ENCODE measurements at places on chromosomes 2 and 18.

- DNase-seq: peak; percentile 60
Measured at GRCh38 chr2:10331702-10332401, 29.1 kb downstream of the HPCAL1 start.

- DNase-seq: no peak
Measured at GRCh38 chr2:46917628-46918027, 2.0 kb upstream of the MCFD2 start.

DNA sequence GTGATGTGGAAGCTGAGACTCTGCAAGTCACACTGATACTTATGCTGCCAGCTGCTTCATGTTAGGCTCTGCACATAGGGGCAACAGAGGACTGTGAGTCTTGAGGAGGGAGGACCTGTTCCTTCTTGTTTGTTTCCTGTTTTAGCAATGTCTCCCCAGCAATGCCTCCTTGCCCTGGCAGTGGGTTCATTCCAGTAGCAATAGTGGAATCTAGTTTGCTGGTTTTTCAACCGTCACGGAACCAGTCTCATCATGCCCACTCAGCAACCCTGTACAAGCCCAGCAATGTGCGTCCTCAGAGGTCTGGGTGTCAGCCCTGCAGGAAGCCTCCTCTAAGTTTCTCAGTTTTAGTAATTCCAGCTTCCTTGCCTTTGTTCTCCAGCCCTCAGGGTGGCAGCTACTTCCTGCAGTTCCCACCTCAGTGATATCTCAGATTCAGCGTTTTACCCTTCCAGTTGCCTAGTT lies 20.5 kb upstream of the ITGB6 start:
- DNase-seq: peak; percentile 32

DNA sequence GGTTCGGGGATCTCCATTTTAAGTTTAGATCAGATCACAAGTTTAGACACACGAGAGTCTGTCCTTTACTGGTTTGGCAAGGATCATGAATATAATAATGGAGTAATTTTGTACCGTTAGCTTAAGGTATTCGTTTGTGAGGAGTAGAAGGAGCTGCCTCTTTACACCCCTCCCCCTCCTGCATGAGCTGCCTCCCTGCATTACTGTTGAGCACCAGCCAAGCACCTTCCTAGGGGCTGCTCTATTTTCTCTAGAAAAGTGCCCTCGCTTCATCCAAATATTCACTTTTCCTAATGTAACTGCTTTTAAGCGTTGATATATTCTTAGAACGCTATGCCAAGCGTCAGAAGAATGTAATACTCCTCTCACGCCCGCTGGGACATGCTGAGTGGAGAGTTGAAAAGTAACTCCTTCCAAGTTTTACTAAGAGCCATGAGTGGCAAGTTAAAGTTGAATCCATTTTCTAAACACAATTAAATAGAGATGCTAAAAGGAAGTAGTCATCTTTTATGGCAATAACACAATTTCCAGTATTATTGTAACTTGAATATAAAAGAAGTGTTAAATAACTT lies 25.4 kb upstream of the SCN7A start:
- no peak for DNase-seq

- DNase-seq: no peak
Measured at GRCh38 chr2:119771331-119771730, 11.6 kb downstream of the PTPN4 start.

DNA sequence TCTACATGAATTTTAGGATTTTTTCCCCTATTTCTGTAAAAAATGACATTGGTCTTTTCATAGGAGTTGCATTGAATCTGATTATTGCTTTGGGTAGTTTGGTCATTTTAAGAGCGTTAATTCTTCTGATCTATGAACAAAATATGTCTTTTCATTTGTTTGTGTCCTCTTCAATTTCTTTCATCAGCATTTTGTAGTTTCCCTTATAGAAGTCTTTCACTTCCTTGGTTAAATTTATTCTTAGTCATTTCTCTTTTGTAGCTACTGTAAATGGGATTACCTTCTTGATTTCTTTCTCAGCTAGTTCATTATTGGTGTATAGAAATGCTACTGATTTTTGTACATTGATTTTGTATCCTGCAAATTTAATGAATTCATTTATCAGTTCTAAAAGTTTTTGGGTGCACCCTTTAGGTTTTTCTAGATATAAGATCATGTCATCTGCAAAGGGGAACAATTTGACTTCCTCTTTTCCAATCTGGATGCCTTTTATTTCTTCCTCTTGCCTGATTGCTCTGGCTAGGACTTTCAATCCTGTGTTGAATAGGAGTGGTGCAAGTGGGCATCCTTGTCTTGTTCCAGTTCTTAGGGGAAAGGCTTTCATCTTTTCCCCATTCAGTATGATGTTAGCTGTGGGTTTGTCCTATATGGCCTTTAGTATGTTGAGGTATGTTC lies 36.6 kb upstream of the AAK1 start:
- no peak for DNase-seq

DNA sequence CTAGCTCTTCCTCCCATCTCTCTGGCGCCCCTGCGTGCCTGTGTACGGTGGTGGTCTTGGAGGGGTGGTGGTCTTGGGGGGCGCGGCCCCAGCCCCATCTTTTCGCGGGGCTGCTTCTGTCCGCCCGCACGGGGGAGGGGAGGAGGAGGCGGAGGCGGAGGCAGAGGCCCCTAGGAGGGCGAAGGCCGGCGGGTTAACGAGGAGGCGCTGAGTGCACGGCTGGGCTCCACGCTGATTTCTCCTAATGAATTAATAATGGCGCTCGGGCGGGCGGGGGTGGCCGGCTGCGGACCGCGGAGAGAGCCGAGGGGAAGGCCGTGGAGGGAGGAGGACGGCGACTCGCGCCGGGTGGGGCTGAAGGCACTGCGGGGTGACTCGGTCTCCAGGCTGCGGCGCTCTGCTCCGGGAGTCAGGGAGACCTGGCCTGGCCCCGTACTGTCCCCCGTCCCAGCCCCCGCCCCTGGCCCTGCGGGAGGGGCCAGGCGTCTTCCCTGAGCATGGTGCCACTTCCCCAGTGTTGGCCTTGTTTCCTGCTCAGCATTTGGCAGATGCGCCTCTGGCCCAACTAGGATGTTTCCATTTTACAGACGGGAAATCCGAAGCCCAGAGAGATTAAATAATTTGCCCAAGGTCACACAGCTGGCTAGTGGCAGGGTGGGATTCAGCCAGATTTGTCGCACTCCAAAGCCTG lies 6.0 kb downstream of the GAREM2 start:
- DNase-seq: no peak

DNA sequence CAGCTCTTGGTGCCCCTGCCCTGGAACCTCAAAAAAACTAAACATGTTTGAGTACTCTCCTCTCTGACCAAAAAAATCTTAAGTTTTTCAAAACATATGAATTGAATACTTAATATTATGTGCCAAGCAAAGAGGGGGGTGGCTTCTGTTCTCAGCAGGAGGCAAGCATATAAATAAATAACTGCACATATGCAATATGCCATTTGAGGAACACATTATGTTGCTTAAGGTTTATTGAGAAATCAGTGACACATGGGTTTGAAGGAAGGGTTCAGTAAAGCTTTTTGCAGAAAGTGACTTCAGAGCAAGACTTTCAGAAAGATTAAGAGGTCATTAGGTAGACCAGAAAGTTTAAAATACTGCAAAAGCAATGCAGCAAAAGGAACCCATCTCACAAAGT lies 429.2 kb downstream of the TDRD15 start:
- DNase-seq: no peak

DNA sequence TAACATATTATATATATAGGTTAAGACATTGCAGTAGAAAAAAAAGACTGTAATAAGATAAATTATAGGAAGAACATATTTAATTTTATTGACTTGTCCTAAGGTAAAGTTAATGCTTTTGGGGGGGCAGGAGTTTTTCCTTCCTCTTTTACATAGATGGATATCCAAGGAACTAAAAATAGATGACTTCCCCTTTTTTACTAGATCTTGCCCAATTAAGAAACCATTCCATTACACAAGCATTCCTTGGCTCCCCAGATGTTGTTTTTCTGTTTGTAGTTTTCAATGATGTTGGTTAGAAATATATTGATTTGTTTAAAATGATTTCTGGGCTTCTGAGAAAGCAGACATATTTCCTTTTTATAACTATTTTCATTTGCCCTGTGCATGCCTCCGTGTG lies 22.4 kb upstream of the PMAIP1 start:
- no peak for DNase-seq

GRCh38 chr2:202018950-202019349 lies 14.7 kb upstream of the FZD7 start:
- no peak for DNase-seq

DNA sequence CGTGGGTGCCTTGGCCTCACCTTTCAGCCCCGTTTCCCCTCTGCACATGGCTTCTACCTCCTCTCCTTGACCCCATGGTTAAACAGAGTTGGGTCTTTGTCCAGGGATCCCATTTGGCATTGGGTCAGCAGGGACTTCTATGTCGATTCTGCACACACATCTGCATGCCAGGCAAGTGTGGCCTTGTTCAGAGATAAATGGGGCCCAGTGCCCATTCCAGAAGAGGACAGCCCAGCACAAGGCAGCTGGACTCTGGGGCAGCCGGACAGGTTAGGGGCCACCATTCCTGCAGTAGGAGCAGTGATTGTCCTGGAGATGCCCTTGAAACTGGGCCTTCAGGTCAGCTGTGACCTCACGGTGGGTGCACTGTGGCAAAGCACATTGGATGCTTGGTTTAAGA lies 13.1 kb downstream of the CABLES1 start:
- DNase-seq: no peak

- no peak for DNase-seq
Measured at GRCh38 chr2:98505311-98505808, 60.7 kb downstream of the INPP4A start.

- DNase-seq: no peak
Measured at GRCh38 chr2:42386682-42387081, 25.7 kb upstream of the COX7A2L start.

- no peak for DNase-seq
Measured at GRCh38 chr2:39738936-39739335, 40.1 kb downstream of the THUMPD2 start.

DNA sequence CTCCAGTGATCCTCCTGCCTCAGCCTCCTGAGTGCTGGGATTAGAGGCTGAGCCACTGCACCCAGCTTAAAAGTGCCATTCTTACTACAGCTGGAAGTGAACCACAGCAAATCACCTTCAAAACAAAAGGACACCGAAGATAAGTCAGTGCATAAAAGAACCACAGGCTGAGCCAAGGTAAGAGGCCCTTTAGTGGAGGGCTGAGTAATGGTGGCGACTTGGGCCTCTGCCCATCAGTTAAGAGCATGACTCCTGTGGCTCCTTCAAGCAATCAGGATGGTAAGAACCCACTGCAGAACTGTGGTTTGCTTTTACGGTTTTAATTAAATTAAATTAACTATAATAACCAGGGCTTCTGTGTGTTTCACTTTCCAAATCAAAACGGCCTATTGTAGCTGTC lies 75.1 kb downstream of the CTAGE1 start:
- no peak for DNase-seq

- DNase-seq: no peak
Measured at GRCh38 chr2:65464604-65465003, 32.2 kb upstream of the SPRED2 start.

- DNase-seq: no peak
Measured at GRCh38 chr2:11031876-11032275, 120.1 kb downstream of the KCNF1 start.

- no peak for DNase-seq
Measured at GRCh38 chr2:134142341-134142738, 111.5 kb upstream of the MGAT5 start.

- DNase-seq: no peak
Measured at GRCh38 chr2:65329525-65329924, 101.9 kb downstream of the ACTR2 start.

DNA sequence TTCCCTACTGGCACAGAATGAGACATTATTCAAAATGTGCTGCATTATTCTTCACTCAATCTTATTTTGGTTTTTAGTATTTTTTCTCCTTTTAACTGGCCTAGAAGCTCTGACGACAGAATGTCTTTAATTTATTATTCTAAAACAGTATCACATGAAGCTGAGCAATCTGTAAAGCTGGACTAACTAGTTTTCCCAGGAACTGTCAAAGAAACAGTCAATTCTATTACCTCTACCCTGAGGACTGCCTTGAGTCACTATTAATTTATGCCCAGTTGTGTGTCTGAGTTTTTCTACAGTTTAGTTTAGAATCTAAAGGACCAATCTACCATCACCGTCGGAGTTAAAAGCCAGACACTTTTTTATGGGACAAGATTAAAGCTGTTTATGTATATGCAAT lies 31.6 kb downstream of the MBD2 start:
- no peak for DNase-seq

DNA sequence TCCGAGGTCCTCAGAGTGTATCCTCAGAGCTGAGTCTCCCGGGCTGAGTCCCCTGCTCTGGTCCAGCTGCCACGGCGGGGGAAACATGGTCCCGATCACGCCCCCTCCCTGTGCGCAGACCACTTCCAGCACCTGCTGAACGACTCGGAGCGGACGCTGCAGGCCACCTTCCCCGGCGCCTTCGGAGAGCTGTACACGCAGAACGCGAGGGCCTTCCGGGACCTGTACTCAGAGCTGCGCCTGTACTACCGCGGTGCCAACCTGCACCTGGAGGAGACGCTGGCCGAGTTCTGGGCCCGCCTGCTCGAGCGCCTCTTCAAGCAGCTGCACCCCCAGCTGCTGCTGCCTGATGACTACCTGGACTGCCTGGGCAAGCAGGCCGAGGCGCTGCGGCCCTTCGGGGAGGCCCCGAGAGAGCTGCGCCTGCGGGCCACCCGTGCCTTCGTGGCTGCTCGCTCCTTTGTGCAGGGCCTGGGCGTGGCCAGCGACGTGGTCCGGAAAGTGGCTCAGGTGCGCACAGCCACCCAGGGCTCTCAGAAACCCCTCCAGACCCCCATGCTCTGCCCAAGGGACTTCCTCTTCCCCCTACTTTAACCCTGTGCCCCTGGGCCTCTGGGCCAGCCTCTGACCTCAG lies 26.7 kb downstream of the GPC1 start:
- peak; percentile 1 for DNase-seq

- no peak for DNase-seq
Measured at GRCh38 chr2:208415897-208416296, 9.3 kb downstream of the PTH2R start.

DNA sequence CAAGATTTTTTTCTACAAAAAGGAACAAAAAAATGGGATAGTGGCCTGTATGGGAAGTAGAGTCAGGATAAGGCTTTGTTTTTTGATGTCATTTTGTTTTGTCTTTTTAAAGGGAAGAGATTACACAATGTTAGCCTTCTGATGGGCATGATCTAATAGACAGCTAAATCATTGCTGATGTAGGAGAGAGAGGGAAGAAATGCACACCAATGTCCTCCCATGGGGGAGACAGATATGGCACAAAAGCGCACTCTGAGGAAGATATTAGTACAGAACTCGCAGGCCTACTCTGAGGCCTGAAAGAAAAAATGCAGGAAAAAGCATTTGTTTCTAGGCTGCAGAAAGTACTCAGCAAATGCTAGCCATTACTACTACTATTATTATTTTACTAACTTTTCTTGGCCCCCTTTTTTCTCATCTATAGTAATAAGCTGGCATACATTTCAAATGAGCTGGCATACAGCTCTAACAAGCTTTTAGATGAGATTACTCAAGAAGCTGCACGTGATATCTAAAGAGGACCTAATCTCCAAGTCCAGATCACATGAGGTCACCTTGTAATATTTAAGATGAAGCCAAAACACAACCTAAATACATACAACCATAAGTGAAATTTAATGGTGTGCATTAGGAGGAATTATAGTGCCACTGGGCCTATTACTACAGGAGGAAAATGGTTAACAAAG lies 269.4 kb upstream of the TANK start:
- no peak for DNase-seq

Data from stimulated activated CD4-positive, alpha-beta T cell treated with anti-CD3 and anti-CD28 coated beads, Interleukin-2, amount 100 ng/mL, for 24 hours (primary cell).